A549 treated with RU486 at 1 μM for 4 hours (cell line): ENCODE measurements at places on chromosomes 1 and 21. TPM values are rescaled to one million over a fixed set of nuclear protein-coding genes. Genes with fewer than 3 reads are reported as not detected.

TLCD4 gene
- 3.6 to 11.1 TPM (median 10.4 TPM) in 5 replicates for total RNA-seq

FOXD3 gene
- total RNA-seq, result 0.54 to 1.1 TPM (median 0.92 TPM) in 5 replicates

PROX1 gene
- total RNA-seq, result 0.05 to 0.16 TPM (median 0.13 TPM) in 5 replicates

STUM gene
- not detected in 5 replicates for total RNA-seq

PCNX2 gene
- total RNA-seq, result 9.3 to 12.5 TPM (median 10.6 TPM) in 5 replicates

LCE1F gene
- not detected in 5 replicates for total RNA-seq

ANKRD65 gene
- not detected in 5 replicates for total RNA-seq

HNRNPCL2 gene
- total RNA-seq, result not detected in 5 replicates

APOBEC4 gene
- not detected in 5 replicates for total RNA-seq

DCLRE1B gene
- 8.5 to 10.2 TPM (median 9.2 TPM) in 5 replicates for total RNA-seq

MAN1C1 gene
- total RNA-seq, result 0.08 to 0.22 TPM (median 0.14 TPM) in 5 replicates

GUCA2B gene
- 0.28 to 0.38 TPM in 2 of 5 replicates, not detected in the others for total RNA-seq

CSF3R gene
- not detected in 5 replicates for total RNA-seq

TINAGL1 gene
- total RNA-seq, result 0.69 to 1.2 TPM (median 0.74 TPM) in 5 replicates

TMPRSS2 gene
- total RNA-seq, result 0.09 to 0.26 TPM (median 0.13 TPM) in 3 of 5 replicates, not detected in the others

SPRR2A gene
- total RNA-seq, result not detected in 5 replicates

QSOX1 gene
- total RNA-seq, result 62.2 to 90.9 TPM (median 82.0 TPM) in 5 replicates

RSRP1 gene
- total RNA-seq, result 11.3 to 25.3 TPM (median 20.8 TPM) in 5 replicates

PCAT6 gene
- 2.8 to 4.5 TPM (median 3.1 TPM) in 5 replicates for total RNA-seq

TNFSF18 gene
- not detected in 5 replicates for total RNA-seq

SLFNL1 gene
- 0.02 TPM in 1 of 5 replicates, not detected in the others for total RNA-seq

SMCP gene
- total RNA-seq, result not detected in 5 replicates

RHOC gene
- total RNA-seq, result 355 to 395 TPM (median 361 TPM) in 5 replicates

BARHL2 gene
- not detected in 5 replicates for total RNA-seq

FCRL6 gene
- total RNA-seq, result not detected in 5 replicates

PPIAL4G gene
- total RNA-seq, result not detected in 5 replicates

PPM1J gene
- 0.78 to 1.7 TPM (median 1.3 TPM) in 5 replicates for total RNA-seq

CFHR2 gene
- total RNA-seq, result not detected in 5 replicates

TLR5 gene
- 0.08 to 0.42 TPM (median 0.20 TPM) in 5 replicates for total RNA-seq

RNF223 gene
- 0.32 to 0.62 TPM (median 0.53 TPM) in 5 replicates for total RNA-seq

HFM1 gene
- total RNA-seq, result 0.09 TPM in 1 of 5 replicates, not detected in the others

RNF186 gene
- not detected in 5 replicates for total RNA-seq

NBPF1 gene
- total RNA-seq, result 13.5 to 23.7 TPM (median 19.9 TPM) in 5 replicates

LAMB3 gene
- 17.7 to 22.4 TPM (median 19.8 TPM) in 5 replicates for total RNA-seq

IL12RB2 gene
- total RNA-seq, result not detected in 5 replicates

STXBP3 gene
- total RNA-seq, result 12.9 to 28.8 TPM (median 22.6 TPM) in 5 replicates

MAGI3 gene
- 2.9 to 4.5 TPM (median 4.1 TPM) in 5 replicates for total RNA-seq

GJA4 gene
- not detected in 5 replicates for total RNA-seq

FMO1 gene
- not detected in 5 replicates for total RNA-seq

PIK3CD gene
- 6.6 to 9.5 TPM (median 7.8 TPM) in 5 replicates for total RNA-seq

AKT3 gene
- total RNA-seq, result 15.5 to 25.5 TPM (median 22.6 TPM) in 5 replicates

TPRG1L gene
- 22.5 to 26.7 TPM (median 25.9 TPM) in 5 replicates for total RNA-seq

PIGV gene
- 4.8 to 6.4 TPM (median 6.1 TPM) in 5 replicates for total RNA-seq

AADACL3 gene
- not detected in 5 replicates for total RNA-seq

ZNF695 gene
- total RNA-seq, result 1.2 to 2.5 TPM (median 2.2 TPM) in 5 replicates

TTC24 gene
- not detected in 5 replicates for total RNA-seq

PTPN14 gene
- 5.5 to 10.7 TPM (median 10.0 TPM) in 5 replicates for total RNA-seq

DPT gene
- total RNA-seq, result not detected in 5 replicates

KRTAP13-2 gene
- not detected in 5 replicates for total RNA-seq

SDC3 gene
- 8.0 to 10.8 TPM (median 9.3 TPM) in 5 replicates for total RNA-seq

AGMAT gene
- total RNA-seq, result 5.5 to 8.2 TPM (median 7.2 TPM) in 5 replicates

F3 gene
- 1.9 to 3.0 TPM (median 2.6 TPM) in 5 replicates for total RNA-seq

RCC2 gene
- 58.7 to 66.1 TPM (median 63.5 TPM) in 5 replicates for total RNA-seq
